Smooth muscle cell of bladder (primary cell): ENCODE measurements at places on chromosomes 7 and 10. TPM values are rescaled to one million over a fixed set of nuclear protein-coding genes. Genes with fewer than 3 reads are reported as not detected.

COBL gene
- 0.09 and 0.28 TPM in 2 replicates for total RNA-seq

ARMH3 gene
- total RNA-seq = 6.4 and 8.1 TPM in 2 replicates

A1CF gene
- not detected in 2 replicates for total RNA-seq

LRRC27 gene
- 14.6 and 17.2 TPM in 2 replicates for total RNA-seq

GRID2IP gene
- total RNA-seq = not detected in 2 replicates

WEE2 gene
- not detected in 2 replicates for total RNA-seq

UCMA gene
- total RNA-seq = not detected in 2 replicates

FEZF1 gene
- total RNA-seq = not detected in 2 replicates

GPR26 gene
- not detected in 2 replicates for total RNA-seq

PLPP4 gene
- 0.46 and 2.1 TPM in 2 replicates for total RNA-seq

GOLGA7B gene
- total RNA-seq = under 0.01 TPM in 1 of 2 replicates, not detected in the other

STK17A gene
- total RNA-seq = 19.5 and 25.0 TPM in 2 replicates

ANKRD30A gene
- total RNA-seq = not detected in 2 replicates

RNF148 gene
- 0.28 and 0.74 TPM in 2 replicates for total RNA-seq

TIAL1 gene
- total RNA-seq = 18.3 and 20.2 TPM in 2 replicates

IMMP2L gene
- 8.8 and 14.3 TPM in 2 replicates for total RNA-seq

SPDYE1 gene
- total RNA-seq = not detected in 2 replicates

GRID1 gene
- total RNA-seq = under 0.01 and 0.09 TPM in 2 replicates

CCDC136 gene
- 8.5 and 8.7 TPM in 2 replicates for total RNA-seq

NUTM2A gene
- total RNA-seq = 0.28 and 0.37 TPM in 2 replicates

AEBP1 gene
- 15.5 and 53.1 TPM in 2 replicates for total RNA-seq

NUTM2E gene
- under 0.01 TPM in 1 of 2 replicates, not detected in the other for total RNA-seq

CNNM1 gene
- total RNA-seq = 0.09 and 0.14 TPM in 2 replicates

ICA1 gene
- total RNA-seq = under 0.01 TPM in 2 replicates

FAM237B gene
- total RNA-seq = under 0.01 TPM in 1 of 2 replicates, not detected in the other

SERPINE1 gene
- 233 and 240 TPM in 2 replicates for total RNA-seq

ASB10 gene
- not detected in 2 replicates for total RNA-seq

NODAL gene
- not detected in 2 replicates for total RNA-seq

MSS51 gene
- total RNA-seq = 0.85 and 1.2 TPM in 2 replicates

ZNF32 gene
- 35.8 and 37.7 TPM in 2 replicates for total RNA-seq

NCF1 gene
- total RNA-seq = under 0.01 and 0.09 TPM in 2 replicates

HTR7 gene
- total RNA-seq = 0.92 and 2.4 TPM in 2 replicates

LIPK gene
- not detected in 2 replicates for total RNA-seq

KLF14 gene
- 0.09 TPM in 1 of 2 replicates, not detected in the other for total RNA-seq

TDRD1 gene
- total RNA-seq = under 0.01 and 0.83 TPM in 2 replicates

NRP1 gene
- total RNA-seq = 125 and 177 TPM in 2 replicates

GIMAP6 gene
- 0.14 and 0.18 TPM in 2 replicates for total RNA-seq

TUBB8 gene
- under 0.01 TPM in 1 of 2 replicates, not detected in the other for total RNA-seq

SEMA3D gene
- 4.6 and 12.1 TPM in 2 replicates for total RNA-seq

ECHDC3 gene
- 1.6 and 4.4 TPM in 2 replicates for total RNA-seq

MKI67 gene
- total RNA-seq = 0.74 and 1.6 TPM in 2 replicates

ADAM22 gene
- total RNA-seq = 0.28 and 0.37 TPM in 2 replicates

SLC13A1 gene
- not detected in 2 replicates for total RNA-seq

SPDYE5 gene
- total RNA-seq = not detected in 2 replicates
